ENCODE measurements at places on chromosomes 16 and 17.

- no peak for DNase-seq
Measured at GRCh38 chr17:38598995-38599394, 6.8 kb downstream of the SRCIN1 start.

DNA sequence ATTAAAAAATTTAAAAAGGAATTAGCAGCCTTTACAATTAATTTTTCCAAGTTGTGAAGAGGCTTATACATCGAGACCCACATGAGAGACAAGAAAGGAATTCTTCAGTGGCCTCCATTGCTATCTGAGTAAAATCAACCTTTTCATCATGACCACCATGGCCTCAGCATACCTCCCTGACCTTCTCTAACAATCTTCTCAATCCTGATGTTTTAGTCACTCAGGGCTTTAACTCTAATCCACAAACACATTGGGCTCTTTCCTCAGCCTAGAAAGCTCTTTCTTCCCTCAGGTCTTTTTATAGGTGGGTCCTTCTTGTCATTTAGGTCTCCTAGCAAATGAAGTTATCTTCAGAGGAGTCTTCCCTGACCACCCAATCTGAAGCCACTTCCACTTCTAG is 46.4 kb downstream of the SPOP start:
- no peak for DNase-seq

- DNase-seq, result no peak
Measured at GRCh38 chr16:7399296-7399695, 66.7 kb downstream of the RBFOX1 start.

DNA sequence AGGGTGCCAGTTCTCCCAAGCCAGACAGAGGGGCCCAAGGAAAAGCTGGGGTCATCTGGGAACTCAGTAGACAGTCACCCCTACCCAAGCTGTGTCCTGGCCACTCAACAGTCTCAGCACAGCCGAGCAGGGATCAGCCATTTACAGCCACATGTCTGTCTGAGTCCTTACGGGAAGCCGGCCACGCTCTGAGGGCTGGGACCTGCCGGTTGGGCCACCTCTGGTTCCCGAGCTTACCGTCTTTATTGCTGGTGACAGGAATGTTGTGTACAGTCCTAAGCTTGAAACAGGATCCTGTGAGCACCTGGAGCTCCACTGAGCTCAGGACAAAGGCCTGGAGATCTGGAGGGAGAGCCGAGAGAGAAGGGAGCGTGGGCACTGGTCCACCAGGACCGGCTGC is 59.8 kb downstream of the TIMM22 start:
- no peak for DNase-seq

DNA sequence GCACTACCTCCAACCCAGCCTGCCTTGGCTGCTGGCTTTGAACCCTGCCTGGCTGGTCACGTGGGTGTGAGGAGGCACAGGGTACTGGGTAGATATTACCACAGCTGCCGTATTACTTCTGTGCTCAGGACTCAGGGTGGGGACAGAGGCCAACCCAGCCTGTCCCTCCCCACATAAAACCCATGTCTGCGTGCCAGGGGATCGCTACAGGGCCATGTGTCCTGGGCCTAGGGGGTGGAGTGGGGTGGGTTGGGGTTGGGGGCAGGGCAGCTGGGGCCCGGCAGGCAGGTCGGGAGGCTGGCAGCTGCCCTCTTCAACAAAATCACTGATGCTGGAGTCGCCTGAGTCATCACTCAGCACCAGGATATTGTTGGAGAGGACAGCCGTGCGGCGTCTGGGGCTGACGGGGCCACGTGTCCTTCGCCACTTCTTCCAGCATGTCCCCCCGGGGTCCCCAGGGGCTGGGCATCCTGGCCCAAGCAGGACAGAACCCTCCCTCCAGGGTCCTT is 39.7 kb upstream of the PVALEF start:
- no peak for DNase-seq

DNA sequence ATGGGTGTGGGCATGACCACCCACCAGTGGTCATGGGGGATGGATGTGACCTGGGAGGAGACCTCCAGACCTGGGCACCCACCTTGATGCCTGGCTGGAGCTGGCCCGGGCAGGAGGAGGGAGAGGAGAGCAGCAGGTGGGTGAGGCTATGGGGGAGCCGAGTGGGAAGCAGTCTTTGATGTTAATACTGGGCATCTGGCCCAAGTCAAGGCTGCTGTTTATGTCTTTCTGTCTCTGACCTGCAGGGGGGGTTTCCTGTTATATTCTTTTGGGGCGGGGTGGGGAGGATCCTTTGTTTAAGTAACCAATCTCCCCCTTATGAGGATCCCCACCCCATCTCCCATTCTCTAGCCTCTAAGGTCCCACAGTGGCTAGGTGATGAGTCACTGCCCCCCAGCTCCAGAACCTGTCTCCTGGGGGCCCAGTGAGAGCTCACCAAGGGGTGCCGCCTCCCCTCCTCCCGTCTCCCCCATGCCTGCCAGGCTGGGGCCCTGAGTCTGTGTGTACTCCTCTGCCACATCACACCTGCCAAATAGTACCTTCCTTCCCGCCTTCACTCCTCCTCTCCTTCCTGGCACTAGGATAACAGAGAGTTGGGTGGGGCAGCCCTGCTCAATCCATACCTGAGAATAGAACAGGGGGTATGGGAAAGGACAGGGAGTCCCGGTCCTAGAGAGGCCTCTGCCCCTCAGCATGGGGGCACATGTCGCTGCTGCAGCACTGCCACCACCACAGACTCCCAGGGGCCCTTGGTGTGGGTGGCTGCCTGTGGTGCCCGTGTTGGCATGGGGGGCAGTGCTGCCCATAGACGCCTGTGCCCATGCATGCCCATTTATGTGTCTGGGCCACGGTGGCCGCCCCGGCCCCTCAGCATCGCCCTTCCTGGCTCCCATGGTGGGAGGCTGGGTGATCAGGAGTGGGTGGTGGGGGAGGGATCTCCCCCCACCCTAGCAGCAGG is 7.3 kb downstream of the THRA start:
- DNase-seq, result no peak

- peak; percentile 82 for DNase-seq
Measured at GRCh38 chr17:29722411-29723198, 99.9 kb upstream of the CORO6 start.

- no peak for DNase-seq
Measured at GRCh38 chr17:66511135-66511534, 208.7 kb downstream of the PRKCA start.

DNA sequence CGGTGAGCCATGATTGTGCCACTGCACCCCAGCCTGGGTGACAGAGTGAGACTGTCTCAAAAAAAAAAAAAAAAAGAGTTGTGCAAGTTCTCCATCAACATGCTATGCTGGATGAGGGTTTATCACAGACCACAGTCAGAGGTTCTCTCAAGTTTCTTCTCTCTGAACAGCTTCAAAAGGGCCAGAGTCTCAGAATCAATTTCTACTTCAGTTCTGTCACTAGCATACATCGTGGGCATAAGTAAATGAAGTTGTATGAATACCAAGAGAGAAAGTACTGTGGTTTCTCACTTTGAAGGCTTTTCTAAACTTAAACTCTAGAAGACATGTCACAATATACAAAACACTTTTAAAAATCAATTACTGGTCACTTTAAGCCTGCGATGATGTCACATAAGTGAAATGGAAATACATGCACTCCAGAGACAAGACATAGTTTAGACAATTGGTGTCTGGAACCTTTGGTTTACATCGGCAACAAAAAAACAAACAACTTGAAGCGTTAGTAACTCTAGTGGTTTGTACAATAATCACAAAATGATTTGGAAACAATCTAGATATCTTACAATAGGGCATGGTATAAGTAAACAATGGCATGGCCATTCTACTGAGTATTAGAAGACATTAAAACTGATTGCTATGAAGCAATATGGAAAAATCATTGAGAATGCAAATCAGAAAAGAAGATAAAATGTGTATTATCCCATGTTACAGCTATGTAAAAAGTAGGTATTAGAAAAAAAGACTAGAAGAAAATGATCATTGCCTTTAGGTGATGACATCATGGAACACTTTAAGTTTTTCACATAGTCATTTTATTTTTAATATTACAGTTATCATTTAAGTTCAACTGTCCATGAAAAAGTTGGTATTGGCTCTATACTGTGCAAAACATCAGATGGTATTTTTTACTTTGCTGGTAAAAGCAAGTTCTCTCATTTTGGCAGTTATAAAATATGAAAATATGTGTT is 232.3 kb downstream of the ZFHX3 start:
- no peak for DNase-seq

DNA sequence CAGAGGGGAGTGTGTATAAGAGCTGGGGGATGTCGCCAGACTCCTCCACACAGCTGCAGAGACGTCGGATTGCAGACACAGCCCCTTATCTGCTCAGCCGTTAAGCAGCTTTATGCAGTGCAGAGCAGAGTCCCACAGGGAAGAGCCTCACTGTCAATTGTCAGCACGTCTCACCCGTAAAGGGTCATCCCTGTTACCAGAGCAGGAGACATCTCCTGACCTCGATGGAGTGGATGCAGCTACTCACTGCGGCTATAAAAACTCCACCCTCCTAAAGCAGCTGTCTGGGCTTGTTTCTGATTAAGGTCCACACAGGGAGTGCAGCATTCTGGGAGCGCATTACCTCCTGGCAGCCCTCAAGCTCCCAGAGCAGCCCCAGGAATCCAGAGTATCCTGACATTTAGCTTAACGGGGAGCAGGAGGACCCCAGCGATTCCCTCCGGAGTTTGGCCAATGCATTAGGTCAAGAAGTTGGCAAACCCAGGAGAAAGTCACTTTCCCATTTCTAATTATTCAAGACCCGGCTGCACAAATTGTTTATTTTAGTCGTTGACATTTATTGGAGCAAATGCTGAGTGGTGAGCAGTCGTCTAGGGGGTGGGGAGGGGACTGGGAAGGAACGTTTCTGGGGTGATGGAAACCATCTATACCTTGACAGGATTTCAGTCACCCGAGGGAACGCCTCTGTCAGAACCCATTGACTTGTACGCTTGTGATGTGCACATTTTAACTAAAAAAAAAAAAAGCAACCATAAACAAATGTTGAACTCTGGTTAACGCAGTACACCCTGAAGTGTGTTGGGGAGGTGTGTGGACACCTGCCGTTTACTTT is 100.0 kb upstream of the ZNF469 start:
- peak; percentile 95 for DNase-seq

DNA sequence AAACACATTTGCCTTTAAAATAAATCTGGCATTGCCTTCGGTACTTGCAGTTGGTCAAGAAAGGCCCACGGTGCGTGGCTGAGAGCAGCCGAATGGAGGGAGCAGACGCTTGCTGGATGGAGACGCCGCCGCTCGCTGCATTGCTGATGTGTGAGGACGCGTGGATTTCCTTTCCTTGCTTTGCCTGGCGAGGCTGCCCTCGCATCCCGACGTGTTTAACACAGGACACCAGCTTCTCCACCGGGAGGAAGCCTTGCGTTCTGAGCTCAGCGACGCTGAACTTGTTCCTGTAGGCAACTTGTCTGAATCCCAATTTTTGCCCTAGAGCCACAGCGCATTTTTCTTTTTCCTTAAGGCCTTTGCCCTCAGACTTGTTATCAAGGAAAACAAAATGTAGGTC is 45.8 kb downstream of the COX4I1 start:
- DNase-seq, result no peak

DNA sequence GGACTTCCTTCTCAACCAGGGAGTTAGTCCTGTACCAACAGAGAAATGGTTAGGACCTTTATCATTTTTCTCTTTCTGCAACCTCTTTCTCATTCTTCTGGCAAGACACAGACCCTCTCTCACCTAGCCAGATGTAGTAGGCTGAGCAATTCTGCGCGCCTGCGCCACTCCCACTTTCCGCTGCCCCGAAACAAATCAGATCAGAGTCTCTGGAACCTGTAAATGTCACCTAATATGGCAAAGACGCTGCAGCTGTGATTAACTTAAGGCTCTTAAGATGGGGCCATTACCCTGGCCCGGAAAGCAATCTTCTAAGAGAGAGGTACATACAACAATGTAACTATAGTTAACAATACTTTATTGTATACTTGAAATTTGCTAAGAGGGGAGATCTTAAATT is 94.3 kb upstream of the ASIC2 start:
- no peak for DNase-seq

- no peak for DNase-seq
Measured at GRCh38 chr17:67281053-67281452, 36.1 kb upstream of the HELZ start.

DNA sequence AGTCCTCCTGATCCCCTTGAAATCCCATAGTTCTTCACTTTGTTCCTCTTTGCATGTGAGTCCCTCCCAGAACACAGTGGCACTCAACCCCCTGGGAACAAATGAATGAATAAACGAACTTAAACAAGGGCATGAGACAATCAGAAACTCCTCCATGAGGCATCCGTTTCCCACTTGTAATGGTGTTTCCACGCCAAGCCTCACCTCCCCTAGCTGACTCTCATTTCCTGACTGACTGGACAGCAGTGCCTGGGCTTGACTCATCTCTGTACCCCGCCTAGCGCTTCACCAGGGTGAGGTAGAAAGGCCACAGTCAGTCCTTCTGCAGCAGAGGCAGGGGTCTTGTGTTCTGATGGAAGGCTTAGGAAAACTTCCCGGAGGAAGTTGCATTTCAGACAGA is 14.2 kb downstream of the KIF1C start:
- no peak for DNase-seq

DNA sequence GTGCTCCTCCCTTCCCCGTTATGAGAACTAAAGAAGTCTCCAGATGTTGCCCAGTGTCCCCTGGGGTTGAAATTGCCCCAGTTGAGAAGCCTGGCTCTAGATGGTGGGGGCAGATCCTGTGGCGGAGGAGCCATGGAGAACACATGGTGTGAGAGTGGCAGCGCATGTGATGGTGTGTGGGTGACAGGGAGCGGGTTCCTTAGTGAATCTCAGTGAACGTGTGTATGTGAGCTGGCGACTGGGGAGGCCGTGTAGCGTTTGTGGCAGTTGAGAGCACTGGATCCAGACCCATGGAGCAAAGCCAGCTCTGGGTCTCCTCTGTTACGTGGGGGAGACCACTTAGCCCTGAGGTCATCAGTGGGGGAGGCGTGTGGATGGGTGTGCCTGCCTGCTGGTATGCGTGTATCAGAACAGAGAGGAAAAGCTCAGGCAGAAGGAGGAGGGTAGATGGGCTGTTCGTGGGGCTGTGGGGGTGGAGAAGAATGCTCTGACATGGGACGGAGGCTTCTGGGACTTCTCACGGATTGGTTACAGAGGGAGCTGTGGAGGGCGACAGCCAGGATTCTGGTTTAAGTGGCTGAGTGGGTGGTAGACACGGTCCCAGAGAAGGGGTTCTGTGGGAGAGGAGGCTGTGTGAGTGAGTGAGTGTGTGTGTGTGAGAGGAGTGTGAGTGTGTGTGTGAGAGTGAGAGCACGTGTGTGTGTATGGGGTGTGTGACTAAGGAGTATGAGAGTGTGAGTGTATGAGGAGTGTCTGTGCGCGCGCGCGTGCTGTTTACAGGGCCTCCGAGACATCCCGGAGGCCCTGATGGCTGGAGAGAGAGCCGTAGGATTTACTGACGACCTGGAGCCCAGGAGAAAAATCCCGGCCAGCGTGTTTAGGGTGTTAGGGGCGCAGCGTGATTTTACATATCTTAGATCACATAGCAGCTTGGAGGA is 193.8 kb downstream of the SNX29 start:
- peak; percentile 90 for DNase-seq
